ENCODE measurements at places on chromosomes 1 and 21.

DNA sequence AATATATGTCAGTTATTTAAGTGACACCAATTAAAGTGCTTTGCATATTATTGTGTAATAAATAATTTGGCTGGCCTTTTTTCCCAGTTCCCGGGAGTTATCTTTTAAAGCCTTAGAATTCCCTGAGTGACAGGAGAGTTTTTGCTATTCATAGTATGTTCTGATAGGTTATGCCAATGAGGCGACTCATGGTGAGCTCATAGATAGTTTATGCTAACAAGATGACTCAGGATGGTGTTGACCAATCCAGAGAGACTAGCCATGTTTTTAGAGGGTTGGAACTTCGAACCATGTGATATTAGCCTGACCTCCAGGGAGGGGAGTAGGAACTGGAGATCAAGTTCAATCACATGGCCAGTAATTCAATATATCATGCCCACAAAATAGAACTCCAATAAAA, 310.8 kb downstream of the USP25 start:
- no peaks in the 10 kb centered on the region for H3K4me1 ChIP-seq
- DNase-seq = no peak
- no peaks in the 10 kb centered on the region for H3K36me3 ChIP-seq

- H3K27me3 ChIP-seq = no peaks in the 10 kb centered on the region
- H3K4me1 ChIP-seq = peaks cover 3% of the 10 kb centered on the region
- peak overlapping the region; percentile 88 for H3K4me3 ChIP-seq
These were observed 636 bp downstream of the WARS2 start for GRCh38 chr1:119139857-119140176.

GRCh38 chr1:77716065-77716464, 33.6 kb upstream of the ZZZ3 start:
- DNase-seq = no peak
- H3K27me3 ChIP-seq = no peaks in the 10 kb centered on the region

- H3K27me3 ChIP-seq = no peaks in the 10 kb centered on the region
- no peak overlapping the region for H3K27ac ChIP-seq
- no peak overlapping the region for H3K4me3 ChIP-seq
- H3K4me1 ChIP-seq = peaks cover 9% of the 10 kb centered on the region
- H3K36me3 ChIP-seq = no peaks in the 10 kb centered on the region
These were observed 36.1 kb downstream of the B3GALT5 start for GRCh38 chr21:39648879-39649278.

DNA sequence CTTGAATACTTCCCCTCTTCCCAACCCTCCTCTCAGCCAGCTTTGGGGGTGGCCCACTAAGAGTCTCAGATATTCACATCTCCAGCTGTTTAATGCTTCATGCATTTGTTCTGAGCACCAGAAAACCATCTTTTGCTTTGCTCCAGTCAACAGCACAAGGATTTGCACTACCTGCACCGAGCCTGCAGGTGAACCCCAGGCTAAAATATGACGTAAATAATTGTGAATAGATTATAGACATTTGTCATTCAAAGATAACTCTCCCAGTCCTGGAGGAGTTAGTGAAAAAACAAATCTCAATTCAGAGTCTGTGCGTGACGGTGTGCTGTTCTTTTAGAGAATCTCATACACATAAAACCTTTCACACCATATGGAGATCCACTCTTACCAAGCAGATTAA, 7.4 kb downstream of the CD247 start:
- no peaks in the 10 kb centered on the region for H3K4me1 ChIP-seq
- no peak for DNase-seq
- no peak overlapping the region for H3K4me3 ChIP-seq
- no peaks in the 10 kb centered on the region for H3K27me3 ChIP-seq
- H3K36me3 ChIP-seq = no peaks in the 10 kb centered on the region

GRCh38 chr1:184060316-184060715, 8.8 kb downstream of the TSEN15 start:
- no peak overlapping the region for H3K4me3 ChIP-seq
- peaks cover 16% of the 10 kb centered on the region for H3K4me1 ChIP-seq
- DNase-seq = no peak
- H3K27ac ChIP-seq = no peak overlapping the region
- H3K36me3 ChIP-seq = peaks cover 62% of the 10 kb centered on the region

DNA sequence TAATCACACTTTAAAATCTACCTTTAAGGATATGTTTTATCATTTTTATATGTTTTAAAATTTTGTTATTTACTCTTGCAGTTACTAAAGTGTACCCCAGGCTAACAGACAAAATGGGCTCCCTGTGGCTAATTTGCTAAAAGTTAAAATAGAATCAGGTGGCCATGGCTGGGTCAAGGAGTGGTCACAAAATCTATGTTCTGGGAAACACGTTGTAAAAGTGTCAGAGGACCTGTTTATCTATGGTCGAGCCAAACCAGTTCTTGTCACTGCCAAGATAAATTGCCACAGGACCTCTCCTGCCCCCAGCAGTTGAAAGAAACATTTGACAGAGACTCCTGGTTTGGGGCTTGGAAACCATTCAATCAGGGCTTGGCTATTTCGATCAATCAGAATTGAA, 21.2 kb upstream of the TTLL7 start:
- H3K36me3 ChIP-seq = no peaks in the 10 kb centered on the region
- no peak overlapping the region for H3K27ac ChIP-seq
- H3K27me3 ChIP-seq = peaks cover 2% of the 10 kb centered on the region
- H3K4me3 ChIP-seq = no peak overlapping the region
- H3K4me1 ChIP-seq = no peaks in the 10 kb centered on the region
- DNase-seq = no peak

All from neuronal stem cell (in vitro differentiated cells).